ENCODE measurements at places on chromosomes 1 and 21. TPM values are rescaled to one million over a fixed set of nuclear protein-coding genes. Genes with fewer than 3 reads are reported as not detected.

GRCh38 chr1:90671251-90671650 lies 45.9 kb downstream of the BARHL2 start:
- no peak for DNase-seq

GRCh38 chr1:200627575-200628222 lies 7.1 kb upstream of the KIF14 start:
- DNase-seq: no peak

GRCh38 chr1:53111073-53111556 lies 31.3 kb downstream of the SLC1A7 start:
- DNase-seq: no peak

- DNase-seq: no peak
Measured at GRCh38 chr1:161214369-161214768, 726 bp upstream of the FCER1G start.

GRCh38 chr1:1308756-1309250 lies 406 bp downstream of the PUSL1 start:
- DNase-seq: no peak

GRCh38 chr1:153977250-153978240 lies at the start of gene JTB:
TSS of gene JTB (minus strand) at chr1:153977674. CDS start at chr1:153977252, 422 bp downstream.
- DNase-seq: peak; percentile 82

DNA sequence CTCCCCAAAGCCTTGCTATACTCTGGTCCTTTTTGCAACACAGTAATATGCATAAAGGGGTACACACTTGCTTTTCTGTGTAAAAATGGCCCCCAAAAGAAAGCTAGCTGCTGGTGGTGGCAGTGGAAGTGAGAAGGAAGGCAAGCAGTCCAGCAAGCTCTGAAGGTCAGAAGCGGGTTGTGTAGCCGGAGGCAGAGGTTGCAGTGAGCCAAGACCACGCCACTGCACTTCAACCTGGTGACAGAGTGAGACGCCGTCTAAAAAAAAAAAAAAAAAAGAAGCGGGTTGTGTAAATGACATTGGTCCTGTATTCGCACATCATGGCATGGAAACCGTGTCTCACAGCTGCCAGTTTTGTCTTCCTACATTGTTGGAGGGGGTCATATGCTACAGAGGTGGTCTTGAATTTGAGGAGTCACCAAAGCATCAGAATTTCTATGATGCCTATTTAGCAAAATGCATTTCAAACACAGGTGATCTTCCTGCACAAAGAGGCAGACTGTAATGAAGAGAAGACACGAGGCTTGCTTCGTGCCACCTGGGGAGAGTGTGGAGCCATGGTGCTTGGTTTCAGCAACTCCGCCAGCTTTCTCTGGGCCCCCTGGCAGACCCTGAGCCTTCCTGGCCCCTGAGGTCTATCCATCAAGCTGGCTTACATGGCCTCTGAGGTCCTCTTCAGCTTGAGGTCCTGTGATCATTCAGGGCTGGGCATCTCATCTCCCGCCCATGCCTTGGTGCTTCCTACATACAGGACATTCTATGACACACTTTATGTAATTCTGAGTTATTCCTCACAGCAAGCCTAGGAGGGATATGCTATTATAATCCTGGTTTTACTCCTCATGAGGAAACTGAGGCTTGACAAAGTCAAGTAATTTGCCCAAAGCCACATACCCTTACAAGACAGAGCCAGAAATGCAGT lies 71.0 kb downstream of the TOMM20 start:
- DNase-seq: no peak

GRCh38 chr1:160204526-160205241 lies 500 bp upstream of the PEA15 start:
- peak; percentile 51 for DNase-seq

DNA sequence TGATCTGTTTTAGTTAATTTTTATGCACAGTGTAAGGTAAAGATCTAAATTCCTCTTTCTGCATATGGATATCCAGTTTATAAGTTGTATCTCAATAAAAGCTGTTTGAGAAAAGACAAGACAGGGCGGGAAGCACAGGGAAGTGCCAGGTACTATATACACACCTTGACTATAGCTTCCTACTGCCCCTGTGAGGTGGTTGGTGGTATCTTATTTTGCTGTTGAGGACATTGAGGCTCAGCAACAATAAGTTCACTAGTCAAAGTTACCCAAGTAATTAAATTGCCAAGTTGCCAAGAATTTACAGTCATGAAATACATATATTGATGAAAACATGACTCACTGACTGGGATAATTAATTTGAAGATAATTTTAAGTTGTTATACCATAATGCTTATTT lies 109.1 kb downstream of the CD247 start:
- DNase-seq: no peak

- DNase-seq: no peak
Measured at GRCh38 chr1:118987468-118988185, 516 bp downstream of the TBX15 start.

DNA sequence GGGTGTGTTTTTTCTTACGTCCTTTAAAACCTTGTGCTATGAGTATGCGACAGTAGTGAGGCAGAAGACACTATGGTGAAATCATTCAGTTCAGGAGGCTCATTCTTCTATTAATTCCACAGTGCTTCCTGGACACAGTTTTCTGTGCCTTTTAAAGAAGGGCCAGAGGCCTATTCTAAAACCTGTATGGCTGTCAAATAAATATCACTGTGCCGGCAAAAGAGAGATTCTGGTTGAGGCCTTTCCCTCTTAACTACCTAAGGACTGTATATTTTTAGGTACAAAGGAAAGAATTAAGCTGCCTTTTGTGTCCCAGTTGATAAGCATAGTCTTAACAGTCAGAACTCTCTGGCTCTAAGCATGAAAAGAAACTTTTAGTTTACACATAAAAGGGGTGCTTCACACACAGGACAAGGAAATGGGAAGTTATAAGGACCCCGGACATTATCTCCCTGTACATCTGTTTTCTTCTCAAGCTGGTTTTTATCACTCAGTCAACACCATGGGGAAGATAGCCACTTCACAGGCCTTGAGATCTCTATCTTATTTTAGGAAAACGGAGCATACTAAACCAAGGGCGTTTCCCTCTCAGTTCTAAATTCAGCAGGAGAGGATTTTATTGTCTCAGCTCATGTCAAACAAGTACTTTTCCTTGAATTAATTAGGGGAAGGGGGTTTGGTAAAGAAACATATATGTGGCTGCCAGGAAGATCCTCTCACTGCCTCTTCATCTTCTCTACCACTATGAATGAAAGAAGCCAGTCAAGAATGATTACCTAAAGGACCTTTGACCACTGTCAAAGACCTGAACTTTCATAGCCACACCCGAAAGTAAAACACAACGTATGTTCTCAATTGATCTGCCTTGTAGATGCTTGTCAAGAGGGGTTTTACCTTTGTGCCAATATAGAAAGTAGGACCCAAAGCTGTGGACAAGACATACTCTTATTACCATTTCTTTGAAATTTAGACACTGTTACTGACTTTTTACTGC lies 71.4 kb upstream of the HSPA13 start:
- peak; percentile 82 for DNase-seq

GRCh38 chr21:45818904-45819285 lies 162.7 kb upstream of the COL6A1 start:
- DNase-seq: peak; percentile 20

GRCh38 chr21:14773777-14774345 lies 227.7 kb upstream of the SAMSN1 start:
- peak; percentile 11 for DNase-seq

DNA sequence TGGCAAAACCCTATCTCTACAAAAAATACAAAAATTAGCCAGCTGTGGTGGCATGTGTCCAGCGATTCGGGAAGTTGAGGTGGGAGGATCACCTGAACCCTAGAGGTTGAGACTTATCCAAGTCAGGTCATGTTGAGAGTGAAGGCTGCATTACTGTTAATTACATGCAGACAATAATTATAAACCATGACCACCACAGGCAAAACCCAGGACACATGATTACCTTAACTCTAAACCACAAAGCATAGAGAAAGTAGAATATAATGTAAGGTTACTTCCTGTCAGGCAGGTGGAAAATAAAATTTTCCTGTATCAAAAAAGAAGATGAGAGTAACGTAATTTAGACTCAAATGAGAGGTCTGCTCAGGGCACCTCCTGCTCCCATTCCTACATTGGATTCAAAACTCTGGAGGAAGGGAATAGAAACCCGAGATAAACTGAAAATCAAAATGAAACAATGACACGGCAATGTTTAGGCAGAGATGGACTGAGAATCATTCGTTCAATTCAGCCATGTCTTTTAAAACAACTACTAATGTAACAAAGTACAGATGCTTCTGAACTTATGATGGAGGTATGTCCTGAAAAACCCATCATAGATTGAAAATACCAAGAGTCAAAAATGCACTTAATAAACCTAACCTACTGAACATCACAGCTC lies 33.6 kb downstream of the RGS8 start:
- DNase-seq: no peak

SYDE2 gene
- 3.2 TPM for total RNA-seq

NRAS gene
- 25.6 TPM for total RNA-seq

IGFN1 gene
- not detected for total RNA-seq

NBPF20 gene
- total RNA-seq: 0.54 TPM

ELAPOR1 gene
- 0.27 TPM for total RNA-seq

LEPROT gene
- total RNA-seq: 59.5 TPM

ADGRB2 gene
- 0.54 TPM for total RNA-seq

LAMTOR2 gene
- total RNA-seq: 68.1 TPM

ANKRD34A gene
- total RNA-seq: 0.27 TPM

Data from hematopoietic multipotent progenitor cell (in vitro differentiated cells).